Endothelial cell (in vitro differentiated cells): ENCODE measurements at places on chromosomes 4 and X.

DNA sequence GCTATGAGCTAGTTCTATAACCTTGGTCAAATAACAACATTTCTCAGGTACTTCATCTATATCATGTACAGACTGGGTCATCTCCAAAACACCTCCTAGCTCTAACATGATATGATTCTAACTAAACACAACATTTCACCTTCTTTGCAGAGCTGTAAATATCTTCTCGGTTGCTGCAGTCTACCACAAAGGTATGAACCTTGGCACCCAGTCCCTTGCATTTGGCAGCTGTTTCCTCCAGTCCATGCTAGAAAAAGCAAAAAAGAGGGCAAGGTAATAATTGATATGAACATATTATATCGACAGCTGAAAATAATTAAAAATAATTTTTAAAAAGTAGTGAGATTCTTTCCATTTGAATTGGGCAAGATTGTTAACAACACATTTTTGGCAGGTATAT lies 8.9 kb downstream of the HSD17B11 start:
- no peak for DNase-seq

GRCh38 chrX:136528645-136529315 lies 3.2 kb upstream of the VGLL1 start:
- no peak for DNase-seq

DNA sequence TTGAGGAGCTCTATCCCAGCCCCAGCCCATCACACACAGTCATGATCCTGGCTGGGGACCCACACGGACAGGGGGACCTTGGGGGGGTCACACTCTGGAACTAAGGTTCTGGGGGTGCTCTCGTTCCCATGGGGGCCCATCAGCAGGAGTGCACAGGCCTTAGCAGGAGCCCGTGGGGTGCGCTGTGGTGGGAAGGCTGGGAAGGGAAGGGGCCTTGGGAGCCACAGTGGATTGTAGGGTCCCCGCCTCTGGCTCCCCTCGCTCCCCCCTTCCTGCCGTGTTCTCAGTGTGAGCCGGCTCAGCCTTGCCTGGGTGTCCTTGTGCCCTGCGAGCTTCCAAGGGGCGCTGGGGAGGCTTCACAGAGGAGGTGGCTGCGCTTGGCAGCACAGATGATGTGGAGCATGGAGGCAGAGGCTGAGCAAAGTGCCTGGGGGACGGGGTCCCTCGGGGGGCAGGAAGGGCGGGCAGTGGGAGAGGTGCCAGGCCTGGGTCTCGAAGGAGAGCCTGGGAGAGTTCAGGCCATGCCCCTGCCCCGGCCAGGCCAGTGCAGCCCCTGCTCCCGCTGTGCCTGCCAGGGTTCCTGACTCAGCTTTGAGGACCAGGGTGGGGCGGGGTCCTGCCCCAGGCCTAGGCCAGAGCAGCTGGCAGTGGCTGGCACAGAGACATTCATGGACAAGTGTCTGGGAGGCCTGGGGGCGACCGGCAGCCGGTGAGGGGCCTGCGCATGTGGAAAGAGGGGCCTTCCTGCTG lies 5.5 kb upstream of the HGFAC start:
- DNase-seq: no peak

DNA sequence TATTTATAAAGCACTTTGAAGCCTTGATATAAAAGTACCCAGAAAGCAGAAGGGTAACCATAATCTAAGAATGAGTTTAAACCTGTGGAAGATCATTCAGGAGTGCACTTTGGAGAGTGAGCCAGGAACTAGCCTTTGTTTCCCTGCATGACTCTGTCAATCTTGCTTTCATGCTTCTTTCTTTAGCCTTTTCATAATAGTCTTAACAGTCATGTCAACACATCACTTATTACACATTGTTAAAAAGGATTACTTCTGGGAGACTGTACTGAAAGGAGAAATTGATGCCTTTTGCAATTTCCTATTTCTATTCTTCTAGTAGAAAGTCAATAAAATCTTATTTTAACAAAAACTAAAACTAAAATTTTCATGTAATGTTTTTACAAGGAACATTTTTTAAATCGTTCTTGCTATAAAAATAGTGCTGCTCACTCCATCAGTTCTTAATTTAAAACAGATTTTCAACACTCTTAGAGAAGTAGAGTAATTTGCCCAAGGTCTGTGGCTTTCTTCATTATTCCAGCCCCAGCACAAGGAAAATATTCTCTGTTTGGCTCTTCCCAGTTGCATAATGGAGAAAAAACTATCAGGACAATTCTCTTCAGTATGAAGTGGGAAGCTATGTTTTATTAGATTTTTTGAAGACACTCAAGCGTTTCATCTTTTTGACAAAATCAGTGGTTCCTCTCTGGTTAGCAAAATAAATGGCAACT lies 35.4 kb upstream of the SPP1 start:
- no peak for DNase-seq

DNA sequence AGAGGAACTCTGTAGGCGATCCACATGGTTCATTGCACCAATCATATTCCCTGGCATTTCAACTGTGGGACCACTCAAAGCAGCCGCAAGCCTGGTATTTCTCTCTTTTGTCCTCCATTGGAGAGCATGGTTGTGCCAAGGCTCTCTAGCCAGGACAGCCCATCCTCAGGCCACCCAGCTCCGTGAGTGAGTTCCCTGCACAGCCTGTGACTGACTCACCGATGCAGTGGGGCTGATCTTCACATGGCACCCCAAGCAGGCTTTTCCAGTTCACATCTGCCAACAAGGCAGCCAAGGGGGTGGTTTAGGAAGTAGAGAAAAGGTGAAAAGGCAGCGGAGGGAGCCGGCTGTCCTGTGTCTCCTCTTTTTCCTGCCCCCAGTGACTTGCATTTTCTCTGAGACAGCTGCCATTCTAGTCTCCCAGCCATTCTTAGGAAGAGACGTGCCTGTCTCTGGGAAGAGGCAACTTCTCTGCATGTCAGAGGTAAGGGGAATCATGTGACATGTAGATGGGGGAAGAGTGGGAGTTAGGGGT lies 69.2 kb downstream of the MID1IP1 start:
- no peak for DNase-seq

GRCh38 chrX:114798907-114799306 lies 215.0 kb downstream of the HTR2C start:
- DNase-seq: no peak

DNA sequence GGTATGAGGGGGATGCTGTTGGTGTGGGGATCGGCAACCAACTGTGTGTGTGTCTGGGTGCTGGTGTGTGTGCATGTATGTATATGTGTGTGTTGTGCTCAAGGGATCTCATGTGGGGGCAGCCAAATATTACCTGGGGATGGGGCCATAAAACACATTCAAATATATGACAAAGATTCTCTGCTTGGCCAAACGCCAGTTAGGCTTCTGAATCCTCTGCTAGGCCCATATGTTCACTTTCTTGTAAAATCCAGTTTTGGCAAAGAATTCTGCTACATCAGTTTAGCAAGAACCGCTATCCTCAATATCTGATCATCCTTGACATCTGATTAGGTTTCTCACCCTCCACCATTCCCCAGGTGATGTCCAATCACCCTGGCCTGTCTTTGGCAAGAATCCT lies 106.6 kb downstream of the RASL11B start:
- no peak for DNase-seq

- no peak for DNase-seq
Observed at GRCh38 chr4:28146191-28146590, 1285.5 kb downstream of the STIM2 start.

DNA sequence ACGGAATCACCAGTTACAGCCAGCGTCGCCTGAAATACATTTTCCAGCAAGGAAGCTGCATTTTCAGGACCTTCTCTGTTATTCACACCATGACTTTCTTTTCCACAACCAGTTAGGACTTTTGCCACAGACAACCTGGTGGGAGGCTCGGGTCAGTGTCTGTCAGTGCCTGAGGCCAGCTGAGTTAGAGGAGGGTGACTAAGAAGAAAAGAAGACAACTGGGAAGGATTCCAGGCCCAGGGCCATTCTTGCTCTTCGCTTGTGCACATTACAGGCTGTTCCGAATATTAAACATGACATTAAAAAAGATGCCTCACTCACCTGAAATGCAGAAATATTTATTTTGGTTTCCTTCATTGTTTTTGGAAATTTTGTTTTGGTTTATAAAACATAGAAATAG lies 21.4 kb upstream of the CENPU start:
- no peak for DNase-seq

DNA sequence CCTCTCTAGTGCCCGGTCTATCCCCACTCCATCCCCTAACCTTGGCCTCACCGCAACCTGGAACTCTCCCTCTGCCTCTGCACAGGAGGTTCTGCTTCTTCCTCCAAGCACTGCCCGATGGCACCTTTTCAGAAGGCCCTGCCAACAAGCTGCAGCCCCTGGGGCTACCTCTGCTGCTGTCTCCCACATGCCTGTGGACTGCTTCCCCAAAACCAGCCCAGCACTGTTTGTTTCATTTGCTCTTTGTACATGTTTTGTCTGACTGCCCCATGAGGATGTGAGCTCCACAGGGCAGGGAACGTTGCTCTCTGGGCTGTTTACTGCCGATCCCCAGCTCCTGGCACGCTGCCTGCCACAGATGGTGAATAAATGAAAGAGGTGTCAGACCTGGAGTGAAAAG lies 85.4 kb downstream of the INTS6L start:
- DNase-seq: no peak
